ENCODE measurements at places on chromosomes 2 and 18.

- no peak for DNase-seq
Observed at GRCh38 chr2:185522472-185522871, 216.1 kb upstream of the FSIP2 start.

DNA sequence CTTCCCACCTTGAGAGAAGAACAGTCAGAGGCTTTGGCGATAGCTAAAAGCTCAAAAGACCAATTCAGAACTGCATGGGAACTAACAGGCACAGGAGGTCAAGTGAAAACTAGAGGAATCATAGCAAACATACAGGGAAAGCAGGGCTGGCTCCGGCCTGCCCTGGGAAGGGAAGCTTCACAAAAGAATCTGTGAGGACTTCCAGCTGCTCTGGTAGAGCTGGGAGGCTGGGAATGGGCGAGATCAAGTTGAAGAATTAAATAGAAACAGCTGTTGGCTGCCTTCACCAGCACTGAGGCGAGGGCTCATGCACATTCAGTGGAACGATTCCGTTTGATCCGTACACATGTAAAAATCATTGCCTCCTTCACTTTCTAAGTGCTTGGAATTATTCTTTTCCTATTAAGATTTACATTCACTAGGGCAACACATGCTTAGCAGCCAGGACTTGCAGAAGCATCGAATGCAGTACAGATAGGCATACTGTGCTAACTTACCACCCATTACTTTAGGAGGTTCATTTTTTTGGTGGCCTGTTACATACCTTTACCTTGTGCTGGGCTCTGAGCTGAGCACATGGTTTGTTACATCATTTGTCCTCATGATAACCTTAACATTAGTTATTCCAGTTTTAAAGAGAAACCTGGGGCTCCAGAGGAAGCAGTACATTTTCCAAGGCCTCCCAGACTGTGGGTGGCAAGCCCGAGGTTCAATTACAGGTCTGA is 125.4 kb upstream of the RNF152 start:
- DNase-seq = no peak

GRCh38 chr2:133248264-133248663 is 320.0 kb downstream of the NCKAP5 start:
- DNase-seq = no peak

- DNase-seq = no peak
Observed at GRCh38 chr2:204743393-204743960, 198.2 kb downstream of the PARD3B start.

- peak; percentile 58 for DNase-seq
Observed at GRCh38 chr2:144461308-144461766, 58.6 kb downstream of the ZEB2 start.

DNA sequence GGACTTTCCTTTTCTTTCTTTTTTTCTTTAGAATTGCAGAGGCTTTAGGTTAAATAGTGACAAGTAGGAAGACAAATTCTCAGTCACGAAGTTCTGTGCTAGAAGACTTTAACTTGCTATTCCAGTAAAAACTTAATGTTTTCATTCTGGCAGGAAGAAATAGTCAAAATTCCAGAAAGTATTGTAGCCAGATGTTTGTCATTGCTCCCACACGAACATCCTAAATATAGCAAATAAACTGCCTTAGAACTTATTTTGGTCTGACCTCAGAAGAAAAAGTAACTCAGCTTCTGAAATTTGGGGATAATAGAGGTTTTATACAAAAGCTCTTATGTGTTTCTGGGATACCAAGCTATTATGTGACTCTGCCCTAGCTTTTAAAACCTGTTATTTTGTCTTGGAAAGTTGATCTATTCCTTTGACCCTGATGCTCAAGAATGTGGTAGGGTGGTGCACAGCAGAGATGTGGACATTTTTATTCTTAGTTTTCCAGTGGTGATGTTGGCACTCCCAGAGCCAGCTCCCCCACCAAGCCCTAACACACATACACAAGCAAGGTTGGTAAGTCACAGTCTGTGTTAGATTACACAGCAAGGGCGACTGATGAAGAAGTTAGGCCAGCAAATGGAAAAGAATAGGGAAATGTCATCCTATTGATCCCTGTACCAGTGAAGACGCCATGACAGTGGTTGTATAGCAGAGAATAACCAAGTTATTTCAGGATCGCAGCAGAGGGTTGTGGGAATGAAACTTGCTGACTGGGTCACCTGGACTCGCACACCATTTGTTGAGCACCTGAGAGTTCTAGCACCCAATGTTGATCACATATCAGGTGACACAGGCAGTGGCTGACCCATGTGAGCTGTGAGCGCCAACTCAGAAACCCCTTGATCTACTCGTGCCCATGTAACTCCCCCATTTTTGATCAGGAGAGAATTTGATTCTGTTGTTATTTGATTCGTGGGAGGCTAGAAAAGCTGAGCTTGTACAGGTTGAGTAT is 23.7 kb downstream of the FARP2 start:
- DNase-seq = no peak

GRCh38 chr2:71829008-71829407 is 318.7 kb downstream of the CYP26B1 start:
- no peak for DNase-seq

- DNase-seq = no peak
Observed at GRCh38 chr18:42891705-42892104, 223.8 kb downstream of the RIT2 start.

DNA sequence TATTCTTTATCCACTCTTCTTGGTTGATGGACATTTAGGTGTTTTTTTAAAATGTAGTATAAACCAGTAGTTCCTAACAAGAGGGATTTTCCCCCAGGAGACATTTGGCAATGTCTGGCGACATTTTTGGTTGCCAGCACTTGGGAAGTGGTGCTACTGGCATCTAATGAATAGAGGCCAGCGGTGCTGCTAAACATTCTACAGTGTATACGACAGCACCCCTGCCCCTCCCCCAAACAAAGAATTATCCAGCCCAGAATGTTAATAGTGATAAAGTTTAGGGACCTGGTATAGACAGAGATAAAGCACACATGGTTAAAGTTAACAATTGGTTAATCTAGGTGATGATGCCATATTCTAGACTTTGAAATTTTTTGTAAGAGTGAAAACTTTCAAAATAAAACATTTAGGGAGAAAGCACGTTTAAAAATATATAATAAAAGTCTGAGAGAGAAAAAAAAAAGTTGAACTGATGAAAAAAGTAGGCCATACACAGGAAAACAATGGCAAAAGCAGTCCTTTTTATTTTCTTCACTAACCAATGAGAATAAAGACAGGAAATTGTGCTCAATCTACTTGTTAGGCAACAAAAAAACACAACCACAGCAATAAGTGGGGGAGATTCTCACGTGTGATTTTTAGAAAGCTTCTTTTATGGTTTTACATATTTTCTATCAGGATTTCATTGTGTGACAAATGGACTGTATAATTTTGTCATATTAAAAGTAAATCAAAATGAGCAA is 14.8 kb downstream of the FBXO48 start:
- DNase-seq = no peak

DNA sequence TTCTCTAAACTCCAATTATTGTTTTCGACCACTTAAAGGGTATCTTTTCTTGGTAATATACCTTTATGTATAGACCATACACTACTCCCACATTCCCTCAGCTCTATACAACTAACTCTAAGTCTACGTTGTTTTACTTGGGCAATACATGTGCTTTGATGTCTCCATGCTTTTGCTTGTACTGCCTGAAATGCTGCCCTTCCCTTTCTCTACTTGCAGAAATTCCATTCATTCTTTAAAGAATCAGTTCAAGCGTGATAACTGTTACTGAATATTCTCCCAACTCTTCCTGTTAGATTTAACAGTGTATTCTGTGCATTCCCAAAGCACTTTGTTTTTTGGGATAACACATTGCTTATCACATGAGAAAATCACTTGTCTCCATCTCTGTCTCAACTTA is 157.0 kb upstream of the AQP4 start:
- no peak for DNase-seq

GRCh38 chr2:147530033-147530432 is 314.8 kb upstream of the ACVR2A start:
- DNase-seq = no peak

GRCh38 chr2:145595296-145595695 is 1075.4 kb upstream of the ZEB2 start:
- DNase-seq = no peak
